Gastrocnemius medialis (tissue), 4 donors: ENCODE measurements at places on chromosomes 12 and 14.

DNA sequence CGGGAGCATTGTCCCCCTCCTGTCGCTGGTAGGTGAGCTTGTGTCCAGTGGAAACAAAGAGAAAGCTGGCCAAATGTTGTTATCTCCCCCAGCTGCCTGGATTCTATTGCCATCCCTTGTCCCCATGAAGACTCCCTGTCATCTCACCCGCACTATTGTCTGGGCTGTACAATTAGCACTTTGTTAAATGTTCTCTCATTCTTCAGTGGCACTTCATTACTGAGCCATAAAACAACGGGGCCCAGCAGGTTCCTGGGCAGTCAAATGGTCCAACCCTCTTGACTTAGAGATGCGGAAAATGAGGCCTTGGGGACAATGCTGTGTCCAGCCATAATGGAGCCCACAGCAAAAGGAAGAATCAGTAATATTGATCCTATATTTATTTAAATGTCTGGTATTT lies 13.2 kb upstream of the COL2A1 start:
- DNase-seq, result no peak

DNA sequence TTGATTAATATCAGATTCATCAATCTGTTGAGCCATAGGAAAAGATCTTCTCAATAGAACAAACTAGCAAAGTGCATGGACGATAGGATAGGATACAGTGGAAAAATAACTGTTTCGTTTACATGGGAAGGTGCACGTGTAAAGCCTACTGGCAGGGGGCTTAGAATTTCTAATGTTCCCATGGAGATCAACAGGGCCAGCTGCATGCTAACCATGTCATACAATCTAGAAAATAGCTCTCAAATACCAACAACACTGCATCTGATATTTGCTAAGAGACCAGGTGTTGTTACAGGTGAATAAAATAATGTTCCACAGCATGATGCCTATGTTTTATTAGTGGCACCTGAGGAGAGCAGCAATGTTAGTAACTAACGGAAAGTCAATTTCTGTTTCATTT lies 72.5 kb downstream of the ACSS3 start:
- DNase-seq, result no peak

- DNase-seq, result no peak
Measured at GRCh38 chr12:95784286-95784685, 6.3 kb downstream of the NTN4 start.

DNA sequence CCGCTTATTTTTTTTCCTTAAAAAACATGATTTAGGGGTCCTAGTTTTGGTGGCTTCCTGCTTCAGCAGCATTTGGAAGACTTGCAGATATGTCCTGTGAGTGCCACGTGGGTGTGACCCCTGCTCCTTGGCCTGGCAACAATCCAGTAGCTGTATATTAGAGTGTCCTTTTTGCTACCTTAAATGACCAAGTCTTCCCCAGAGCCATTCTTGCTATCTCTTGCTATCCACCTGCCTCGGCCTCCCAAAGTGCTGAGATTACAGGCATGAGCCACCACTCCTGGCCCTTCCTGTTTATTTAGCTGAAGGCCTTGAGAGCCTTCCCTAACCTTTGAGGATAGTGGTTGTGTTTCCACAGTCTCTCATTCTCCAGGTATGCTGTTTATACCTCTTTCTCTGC lies 17.0 kb downstream of the TPCN1 start:
- peak; percentile 15 for DNase-seq
